ENCODE measurements at places on chromosomes 2 and 18.

GRCh38 chr2:70356941-70357683 lies 55.2 kb upstream of the FAM136A start:
- DNase-seq: no peak

DNA sequence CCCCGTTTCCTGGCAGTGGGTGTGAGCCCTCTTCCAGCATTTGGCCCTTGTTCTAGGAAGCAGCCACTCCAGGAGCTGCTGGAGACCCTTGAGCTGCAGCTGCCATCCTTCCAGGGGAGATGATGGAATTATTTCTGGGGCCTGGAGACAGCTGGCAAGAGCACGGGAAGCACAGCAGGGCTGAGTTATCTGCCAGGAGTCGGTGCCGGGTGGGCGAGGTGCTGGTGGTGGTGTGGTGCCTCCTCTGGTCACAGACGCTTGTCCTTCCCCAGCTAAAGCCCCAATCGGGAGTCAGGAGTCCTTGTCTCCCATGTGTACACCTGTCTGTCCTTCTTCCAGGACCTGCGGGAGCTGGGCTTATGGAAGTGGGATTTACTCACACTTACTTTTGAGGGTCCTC lies 36.0 kb downstream of the DPYSL5 start:
- no peak for DNase-seq

- no peak for DNase-seq
Observed at GRCh38 chr2:9657731-9658130, 26.9 kb upstream of the YWHAQ start.

- no peak for DNase-seq
Observed at GRCh38 chr2:203025592-203025991, 10.9 kb downstream of the NBEAL1 start.

- DNase-seq: no peak
Observed at GRCh38 chr2:133657591-133657990, 89.3 kb upstream of the NCKAP5 start.

DNA sequence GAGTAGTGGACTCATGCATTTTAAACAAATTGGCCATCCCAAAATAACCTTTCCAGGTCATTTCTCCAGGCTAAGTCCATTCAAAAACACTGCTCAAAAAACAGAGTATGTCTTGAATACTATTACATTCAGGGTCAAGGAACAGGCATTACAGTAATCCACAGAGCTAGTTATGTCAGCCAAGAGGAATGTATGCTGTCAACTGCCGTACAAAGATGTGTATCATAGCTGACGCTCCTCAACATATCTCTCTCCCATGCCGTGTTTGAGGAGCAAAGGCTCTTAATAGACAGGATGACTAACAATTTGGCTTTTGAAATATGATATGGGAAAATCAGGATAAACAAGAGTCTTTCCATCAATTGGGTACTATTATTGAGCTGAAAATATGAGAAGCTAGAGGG lies 68.8 kb upstream of the KCTD1 start:
- no peak for DNase-seq

DNA sequence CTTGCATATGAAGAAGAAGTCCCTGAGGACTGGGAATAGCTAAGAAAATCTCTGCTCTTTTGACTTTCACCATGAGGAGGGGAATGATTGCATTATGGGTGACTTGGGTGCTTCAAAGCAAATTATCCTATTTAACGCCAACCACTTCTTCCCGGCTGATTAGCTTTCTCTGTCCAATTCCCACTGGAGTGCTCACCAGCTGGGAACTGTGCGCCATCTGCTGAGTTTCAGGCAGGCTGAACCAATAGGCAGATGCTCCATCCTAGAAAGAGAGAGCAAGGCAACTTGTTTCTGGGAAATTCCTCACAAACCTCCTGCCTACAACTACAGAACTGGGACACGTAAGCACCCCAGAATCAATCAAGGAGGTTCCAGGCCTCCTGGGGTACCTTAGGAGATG lies 49.4 kb downstream of the POLE4 start:
- no peak for DNase-seq

DNA sequence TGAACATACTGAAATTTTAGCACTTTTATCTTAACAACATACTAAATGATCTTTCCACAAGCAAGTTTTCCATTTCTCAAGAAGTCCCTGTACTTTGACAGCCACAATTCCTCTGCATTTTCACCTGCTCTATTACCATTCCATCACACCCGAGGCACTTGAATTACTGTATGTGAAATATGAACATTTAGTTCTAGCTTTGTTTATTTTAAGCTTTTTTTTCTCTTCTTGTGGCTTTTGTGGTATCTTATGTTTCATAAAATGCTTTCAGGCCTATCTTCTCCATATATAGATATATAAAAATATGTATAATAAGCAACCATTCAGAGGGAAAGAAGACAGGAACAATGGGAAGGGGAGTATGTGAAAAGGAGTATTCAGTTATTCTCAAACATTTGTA lies 693.9 kb downstream of the SATB2 start:
- no peak for DNase-seq

DNA sequence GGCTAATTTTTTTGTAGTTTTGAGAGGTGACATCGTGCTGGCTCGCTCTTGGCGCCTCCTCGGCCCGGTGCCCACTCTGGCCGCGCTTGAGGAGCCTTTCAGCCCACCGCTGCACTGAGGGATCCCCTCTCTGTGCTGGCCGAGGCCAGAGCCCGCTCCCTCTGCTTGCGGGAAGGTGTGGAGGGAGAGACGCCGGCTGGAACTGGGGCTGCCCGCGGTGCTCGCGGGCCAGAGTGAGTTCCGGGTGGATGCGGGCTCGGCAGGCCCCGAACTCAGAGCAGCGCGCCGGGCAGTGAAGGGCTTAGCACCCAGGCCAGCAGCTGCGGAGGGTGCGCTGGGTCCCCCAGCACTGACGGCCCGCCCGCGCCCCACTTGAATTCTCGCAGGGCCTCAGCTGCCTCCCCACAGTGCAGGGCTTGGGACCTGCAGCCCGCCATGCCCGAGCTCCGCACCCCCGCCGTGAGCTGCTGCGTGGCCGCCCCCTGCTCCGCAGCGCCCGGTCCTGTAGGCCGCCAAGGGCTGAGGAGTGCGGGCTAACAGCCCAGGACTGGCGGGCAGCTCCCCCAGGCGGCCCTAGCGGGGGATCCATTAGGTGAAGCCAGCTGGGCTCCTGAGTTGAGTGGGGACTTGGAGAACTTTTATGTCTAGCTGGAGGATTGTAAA lies 113.2 kb upstream of the ZSWIM2 start:
- peak; percentile 24 for DNase-seq

- no peak for DNase-seq
Observed at GRCh38 chr18:36568487-36568886, 260.3 kb downstream of the TPGS2 start.

GRCh38 chr2:69065735-69066336 lies 52.9 kb downstream of the ANTXR1 start:
- no peak for DNase-seq

- DNase-seq: peak; percentile 57
Observed at GRCh38 chr2:119724656-119725485, 34.9 kb upstream of the PTPN4 start.

GRCh38 chr2:54586062-54586461 lies 129.9 kb downstream of the SPTBN1 start:
- no peak for DNase-seq

- no peak for DNase-seq
Observed at GRCh38 chr2:54740333-54740732, 16.9 kb downstream of the EML6 start.

- DNase-seq: no peak
Observed at GRCh38 chr18:52288403-52289004, 51.5 kb upstream of the DCC start.

DNA sequence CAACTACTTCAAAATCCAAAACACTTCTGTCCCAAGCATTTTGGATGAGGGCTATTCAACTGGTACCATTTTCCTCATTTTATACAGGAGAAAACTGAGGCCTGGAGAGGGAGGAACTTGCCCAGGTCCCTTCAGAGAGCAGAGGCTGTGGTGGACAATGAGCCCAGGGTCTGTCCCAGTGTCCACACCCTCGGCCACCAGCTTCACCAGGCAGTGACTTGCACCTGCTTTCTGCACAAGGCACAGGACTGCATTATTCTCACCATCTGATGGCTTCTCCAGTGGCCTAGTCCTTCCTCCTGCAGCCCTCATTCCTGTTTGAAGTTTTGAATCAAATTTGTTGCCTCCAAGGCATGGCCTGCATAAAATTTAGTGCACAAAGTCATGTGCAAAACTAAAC lies 53.3 kb downstream of the RNF144A start:
- no peak for DNase-seq

DNA sequence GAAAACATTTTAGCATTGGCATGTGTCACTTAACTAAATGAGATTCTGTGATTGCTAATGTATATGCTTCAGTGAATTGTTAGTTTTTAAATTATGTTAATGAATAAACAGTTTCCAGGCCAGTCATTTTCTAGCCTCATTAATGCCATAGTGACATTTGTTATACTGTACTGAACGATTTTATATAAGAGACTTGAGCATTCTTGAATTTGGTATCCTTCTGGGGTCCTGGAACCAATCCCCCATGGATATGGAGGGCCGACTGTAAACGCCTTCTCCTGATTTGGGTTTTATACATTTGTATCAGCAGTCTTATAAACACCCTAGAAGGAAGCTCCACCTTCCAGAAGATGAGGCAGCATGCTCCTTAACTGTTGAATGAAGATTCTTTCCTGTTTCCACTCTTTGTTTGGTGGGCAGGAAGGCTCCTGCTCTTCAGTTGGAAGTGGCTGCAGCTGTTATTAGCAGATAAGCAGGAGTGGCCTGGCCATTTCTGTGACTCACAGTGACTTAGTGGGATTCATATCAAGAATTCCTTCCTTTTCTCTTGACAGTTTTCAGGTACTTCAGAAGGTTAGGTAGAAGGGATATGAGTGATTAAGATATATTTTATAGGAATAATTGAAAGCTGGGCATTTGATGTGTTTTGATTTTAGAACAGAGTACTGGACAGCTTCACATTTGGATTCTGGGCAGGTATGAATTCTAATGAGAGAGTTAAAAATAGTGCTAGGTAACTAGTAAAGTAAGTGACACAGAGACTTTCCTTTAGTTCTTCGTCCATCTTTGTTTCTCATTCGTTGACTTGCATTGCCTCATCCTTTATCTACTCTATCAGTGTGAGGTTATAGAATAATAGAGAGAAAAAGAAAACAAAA lies 124.9 kb downstream of the PLCL1 start:
- DNase-seq: no peak

DNA sequence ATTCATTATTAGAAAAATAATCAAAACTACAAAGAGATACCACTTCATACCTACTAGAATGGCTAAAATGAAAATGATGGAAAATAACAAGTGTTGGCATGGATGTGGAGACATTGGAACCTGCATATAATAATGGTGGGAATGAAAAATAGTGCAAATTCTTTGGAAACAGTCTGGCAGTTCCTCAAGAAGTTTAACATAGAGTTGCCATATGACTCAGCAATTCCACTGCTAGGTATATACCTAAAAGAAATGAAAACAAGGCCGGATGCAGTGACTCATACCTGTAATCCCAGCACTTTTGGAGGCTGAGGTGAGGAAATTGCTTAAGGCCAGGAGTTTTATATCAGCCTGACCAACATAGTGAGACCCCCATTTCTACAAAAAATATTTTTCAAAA lies 41.6 kb upstream of the ACYP2 start:
- no peak for DNase-seq

- no peak for DNase-seq
Observed at GRCh38 chr18:26335571-26336487, 109.6 kb downstream of the TAF4B start.

- no peak for DNase-seq
Observed at GRCh38 chr2:33785201-33786106, 186.4 kb upstream of the FAM98A start.

- no peak for DNase-seq
Observed at GRCh38 chr2:1173528-1173927, 222.9 kb downstream of the SNTG2 start.

- no peak for DNase-seq
Observed at GRCh38 chr2:233892793-233893192, 24.4 kb upstream of the TRPM8 start.

- DNase-seq: no peak
Observed at GRCh38 chr2:148876595-148877402, 1.8 kb downstream of the KIF5C start.

- DNase-seq: no peak
Observed at GRCh38 chr2:145593280-145593679, 1073.4 kb upstream of the ZEB2 start.

- no peak for DNase-seq
Observed at GRCh38 chr2:3598912-3599854, 4.3 kb downstream of the COLEC11 start.

DNA sequence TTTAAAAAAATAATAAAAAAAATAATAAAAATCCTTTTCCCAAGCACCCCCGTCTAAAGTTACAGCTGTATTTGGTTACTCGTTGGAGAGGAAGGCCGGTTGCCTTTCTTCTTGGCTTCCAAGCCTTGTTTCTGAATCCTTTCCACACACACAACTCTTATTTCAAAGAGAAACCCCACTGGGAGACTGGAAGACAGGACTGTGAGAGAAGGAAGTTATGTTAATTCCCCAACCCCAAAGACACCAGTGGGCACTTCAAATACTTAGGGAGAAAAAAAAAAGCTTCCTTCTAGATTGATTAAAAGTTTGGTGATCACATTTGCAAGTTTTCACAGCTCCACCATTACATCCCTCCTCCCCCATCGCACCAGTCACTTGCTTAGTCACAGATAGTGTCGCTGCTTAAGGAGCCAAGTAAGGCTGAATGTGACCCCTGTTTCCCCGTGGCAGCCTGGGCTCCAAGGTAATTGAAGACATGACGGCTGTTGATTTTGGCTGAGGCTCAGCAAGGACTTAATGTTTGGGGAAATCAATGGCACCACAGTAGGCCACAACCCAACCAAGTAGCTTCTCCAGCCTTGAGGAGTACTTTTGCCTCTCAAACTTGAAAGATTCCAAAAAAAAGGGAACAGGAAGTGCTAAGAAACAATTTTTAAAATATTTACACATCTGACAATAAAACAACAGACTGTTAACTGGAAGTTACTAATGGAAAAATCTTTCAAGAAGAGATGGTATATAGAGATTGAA lies 40.8 kb upstream of the FRZB start:
- no peak for DNase-seq

- DNase-seq: no peak
Observed at GRCh38 chr2:39567507-39567906, 98.2 kb upstream of the TMEM178A start.

- no peak for DNase-seq
Observed at GRCh38 chr2:165811592-165812370, 17.7 kb upstream of the GALNT3 start.

DNA sequence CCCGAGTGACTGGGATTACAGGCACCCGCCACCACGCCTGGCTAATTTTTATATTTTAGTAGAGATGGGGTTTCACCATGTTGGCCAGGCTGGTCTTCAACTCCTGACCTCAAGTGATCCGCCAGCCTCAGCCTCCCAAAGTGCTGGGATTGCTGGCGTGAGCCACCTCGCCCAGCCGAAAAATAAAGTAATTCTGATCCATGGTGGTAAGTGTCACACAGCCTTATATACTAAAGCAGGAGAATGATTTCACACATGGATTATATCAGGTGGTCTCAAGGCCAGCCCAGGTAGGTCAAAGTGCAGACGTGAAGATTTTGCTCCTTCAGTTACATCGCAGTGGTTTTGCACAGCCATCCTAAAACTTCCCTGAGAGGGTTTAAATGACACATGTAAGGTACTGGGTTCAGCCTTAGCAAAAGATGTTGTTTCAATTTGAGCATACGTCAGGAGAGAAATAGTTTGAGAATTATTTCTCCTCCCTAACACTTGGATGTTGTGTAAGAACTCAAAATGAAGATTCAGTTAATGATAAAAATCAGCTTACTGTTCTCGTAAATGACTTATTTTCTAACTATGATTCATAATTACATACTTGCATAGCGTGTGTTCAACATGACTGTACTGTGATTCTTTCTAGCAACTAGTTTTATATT lies 93.0 kb upstream of the SLC39A10 start:
- DNase-seq: no peak
